Sigmoid colon (tissue), 7 donors: ENCODE measurements at places on chromosomes 7 and 10. TPM values are rescaled to one million over a fixed set of nuclear protein-coding genes. Genes with fewer than 3 reads are reported as not detected.

Gene TMEM176A
- polyA plus RNA-seq = 126 TPM

Gene MBL2
- not detected for polyA plus RNA-seq

Gene TRIM73
- polyA plus RNA-seq = 0.92 TPM

Gene IL2RA
- polyA plus RNA-seq = 14.0 TPM

Gene SKIDA1
- 0.10 TPM for polyA plus RNA-seq

Gene ALOX5
- polyA plus RNA-seq = 8.4 TPM

Gene CCDC3
- polyA plus RNA-seq = 0.46 TPM

Gene MDFIC
- polyA plus RNA-seq = 4.4 TPM

Gene NANOS1
- polyA plus RNA-seq = not detected

Gene ZCWPW1
- polyA plus RNA-seq = 1.2 TPM

Gene CC2D2B
- not detected for polyA plus RNA-seq

Gene EBF3
- 1.3 TPM for polyA plus RNA-seq

Gene DUS4L
- 4.3 TPM for polyA plus RNA-seq

Gene UBTD1
- polyA plus RNA-seq = 2.3 TPM
